ENCODE measurements at places on chromosomes 3 and 15. TPM values are rescaled to one million over a fixed set of nuclear protein-coding genes. Genes with fewer than 3 reads are reported as not detected.

- H3K27ac ChIP-seq, result no peak overlapping the region
- no peaks in the 10 kb centered on the region for H3K4me1 ChIP-seq
- H3K36me3 ChIP-seq, result no peaks in the 10 kb centered on the region
- no peak overlapping the region for H3K4me3 ChIP-seq
These were observed 411.0 kb upstream of the ATP11B start for GRCh38 chr3:182382112-182382857.

GRCh38 chr3:65752636-65753035 lies 286.1 kb downstream of the MAGI1 start:
- no peaks in the 10 kb centered on the region for H3K27me3 ChIP-seq
- no peaks in the 10 kb centered on the region for H3K4me1 ChIP-seq

Gene PAQR9
- not detected for total RNA-seq

DNA sequence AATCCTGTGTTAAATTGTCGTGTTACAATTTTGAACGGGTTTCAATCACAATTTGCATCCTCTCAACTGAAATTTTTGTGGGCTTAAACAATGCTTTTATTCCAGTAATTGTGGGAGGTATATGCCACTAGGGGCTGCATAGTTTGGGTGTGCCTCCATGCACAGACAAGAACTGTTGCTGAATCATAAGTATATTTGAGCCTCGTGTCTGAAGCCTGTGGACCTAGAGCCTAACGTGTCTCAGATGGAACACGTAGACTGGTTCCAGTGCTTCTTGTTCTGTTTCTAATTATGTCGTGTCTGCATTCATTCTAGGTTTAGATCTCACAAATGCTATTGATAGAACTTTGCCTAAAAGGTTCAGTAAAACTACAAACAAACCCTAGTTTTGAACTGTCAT lies 363.4 kb downstream of the RBMS3 start:
- H3K27ac ChIP-seq, result no peak overlapping the region
- peaks cover 28% of the 10 kb centered on the region for H3K4me1 ChIP-seq
- H3K36me3 ChIP-seq, result no peaks in the 10 kb centered on the region
- DNase-seq, result no peak

Measured in esophagus muscularis mucosa (tissue), 4 donors.